Cardiac septum (tissue), 1 donor: ENCODE measurements at places on chromosomes 6 and 20. TPM values are rescaled to one million over a fixed set of nuclear protein-coding genes. Genes with fewer than 3 reads are reported as not detected.

MUCL3 gene
- not detected for total RNA-seq

HAO1 gene
- total RNA-seq = not detected

DUSP15 gene
- total RNA-seq = 3.4 TPM

- no peak for DNase-seq
Observed at GRCh38 chr6:40164345-40164755, 230.1 kb upstream of the MOCS1 start.

DNA sequence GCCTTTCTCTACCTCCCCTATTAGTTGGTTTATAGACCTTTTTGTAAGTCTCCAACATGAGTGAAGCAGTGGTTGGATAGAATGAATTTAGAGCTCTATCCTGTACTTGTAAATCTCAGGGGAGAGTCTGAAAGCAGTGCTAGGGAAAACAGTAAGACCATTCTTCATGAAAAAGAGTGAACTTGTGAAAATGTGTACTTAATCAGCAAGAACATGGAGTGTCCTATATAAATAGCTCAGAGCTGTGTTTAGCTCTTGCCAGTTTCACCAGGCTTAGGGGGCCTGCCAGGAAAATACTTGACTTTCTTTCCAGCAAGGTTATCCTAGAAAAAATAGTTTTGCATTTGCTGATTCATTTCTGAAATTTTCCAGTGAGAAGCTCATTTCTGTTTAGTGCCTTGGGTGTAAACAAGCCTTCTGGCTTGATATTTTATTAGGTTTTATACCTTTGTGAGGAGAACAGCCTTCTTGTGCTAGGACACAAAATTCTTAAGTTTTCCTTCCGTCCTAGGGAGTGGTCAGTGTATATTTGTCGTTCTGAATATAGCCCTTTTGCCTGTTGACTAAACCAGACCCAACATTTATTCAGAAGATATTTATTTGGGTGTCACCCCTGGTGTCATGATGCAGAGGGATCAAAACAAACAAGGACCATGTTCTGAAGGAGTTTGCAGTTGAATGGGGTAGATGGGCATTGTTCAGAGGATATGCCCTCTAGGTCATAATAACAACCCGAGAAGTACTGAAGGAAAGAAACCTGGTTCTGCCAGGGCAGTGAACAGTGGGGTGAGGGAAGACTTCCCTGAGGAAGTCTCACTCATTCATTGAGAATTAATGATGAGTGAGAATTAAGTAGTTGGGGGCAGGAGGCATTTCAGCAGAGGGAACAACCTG, 7.6 kb downstream of the ARFGEF2 start:
- no peak for DNase-seq

DNA sequence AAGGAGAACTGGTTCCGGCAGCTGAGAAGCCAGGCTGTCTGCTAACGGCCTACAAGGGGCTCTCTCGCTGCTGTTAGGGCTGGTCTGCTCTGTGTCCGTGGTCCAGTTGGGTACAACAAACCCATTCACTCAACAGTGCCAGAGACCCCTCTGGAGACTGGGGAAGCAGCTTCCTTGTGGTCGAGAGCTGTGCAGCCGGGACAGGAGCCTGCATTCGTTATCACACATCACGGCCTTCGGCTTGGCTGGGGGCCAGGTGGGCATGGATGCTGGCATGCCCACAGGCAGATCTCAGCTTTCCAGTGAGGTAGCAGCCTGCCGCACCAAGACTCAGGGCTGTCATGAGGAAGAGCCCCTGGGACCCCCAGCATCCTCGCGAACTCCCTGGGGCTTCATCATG, 124.7 kb downstream of the PREX1 start:
- no peak for DNase-seq

DNA sequence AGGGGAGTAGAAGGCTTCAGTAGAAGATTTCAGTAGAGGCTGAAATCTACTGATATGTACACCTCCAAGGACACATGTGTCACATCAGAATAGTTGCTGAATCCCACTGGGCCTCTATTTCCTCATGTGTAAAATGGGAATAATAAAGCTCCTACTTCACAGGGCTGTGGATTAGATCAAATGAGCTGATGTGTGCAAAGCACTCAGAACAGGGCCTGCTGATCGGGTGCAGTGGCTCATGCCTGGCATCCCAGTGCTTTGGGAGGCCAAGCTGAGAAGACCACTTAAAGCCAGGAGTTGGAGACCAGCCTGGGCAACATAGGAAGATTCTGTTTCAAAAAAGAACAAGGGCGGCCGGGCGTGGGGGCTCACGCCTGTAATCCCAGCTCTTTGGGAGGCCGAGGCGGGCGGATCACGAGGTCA, 8.1 kb upstream of the AP5S1 start:
- no peak for DNase-seq

GRCh38 chr6:131958095-131958494, 6.9 kb upstream of the CCN2 start:
- DNase-seq = no peak

DNA sequence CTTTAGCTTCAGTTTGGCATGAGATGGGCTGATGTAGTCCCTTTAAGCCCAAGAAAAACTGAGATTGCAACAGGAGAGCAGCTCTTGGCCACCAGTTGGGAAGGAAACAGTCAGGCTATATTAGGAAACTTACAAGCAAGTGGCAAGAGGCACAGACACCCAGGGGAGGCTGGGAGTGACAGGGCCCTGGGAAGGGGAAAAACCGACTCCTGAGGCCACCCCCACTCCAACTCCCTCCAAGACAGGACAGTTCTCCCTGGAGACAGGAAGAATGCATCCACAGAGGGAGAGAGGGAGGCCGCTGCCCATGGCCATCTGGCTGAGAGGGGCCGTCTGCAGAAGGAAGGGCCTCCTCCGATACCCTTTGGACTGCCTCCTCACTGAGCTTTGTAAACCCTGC, 20.5 kb downstream of the JPH2 start:
- no peak for DNase-seq

GRCh38 chr6:129368076-129368475, 341.9 kb downstream of the ARHGAP18 start:
- DNase-seq = no peak

DNA sequence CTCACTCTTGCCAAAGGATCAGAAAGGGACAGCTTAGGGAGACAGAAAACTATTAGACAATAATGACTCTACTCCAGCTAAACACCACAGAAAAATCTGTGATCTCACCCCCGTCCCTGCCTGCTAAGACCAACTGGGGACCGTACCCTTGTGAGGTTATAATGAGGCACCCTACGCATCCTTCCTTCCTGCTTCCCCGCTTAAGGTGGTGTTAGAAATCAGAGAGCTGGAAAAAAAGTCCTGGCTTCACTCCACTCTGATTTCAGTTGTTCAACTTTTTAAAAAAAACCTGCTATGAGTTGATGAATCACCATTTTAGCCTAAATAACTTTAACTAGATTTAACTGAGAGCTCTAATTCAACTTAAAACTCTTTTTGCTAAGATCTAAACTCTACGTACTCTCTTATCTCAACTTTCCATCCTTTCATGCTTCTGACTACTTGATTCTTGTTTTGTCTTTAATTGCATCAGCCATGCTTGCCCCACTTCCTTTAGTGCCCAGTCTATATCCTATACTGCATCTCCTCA, 35.8 kb upstream of the TMEM14A start:
- no peak for DNase-seq

DNA sequence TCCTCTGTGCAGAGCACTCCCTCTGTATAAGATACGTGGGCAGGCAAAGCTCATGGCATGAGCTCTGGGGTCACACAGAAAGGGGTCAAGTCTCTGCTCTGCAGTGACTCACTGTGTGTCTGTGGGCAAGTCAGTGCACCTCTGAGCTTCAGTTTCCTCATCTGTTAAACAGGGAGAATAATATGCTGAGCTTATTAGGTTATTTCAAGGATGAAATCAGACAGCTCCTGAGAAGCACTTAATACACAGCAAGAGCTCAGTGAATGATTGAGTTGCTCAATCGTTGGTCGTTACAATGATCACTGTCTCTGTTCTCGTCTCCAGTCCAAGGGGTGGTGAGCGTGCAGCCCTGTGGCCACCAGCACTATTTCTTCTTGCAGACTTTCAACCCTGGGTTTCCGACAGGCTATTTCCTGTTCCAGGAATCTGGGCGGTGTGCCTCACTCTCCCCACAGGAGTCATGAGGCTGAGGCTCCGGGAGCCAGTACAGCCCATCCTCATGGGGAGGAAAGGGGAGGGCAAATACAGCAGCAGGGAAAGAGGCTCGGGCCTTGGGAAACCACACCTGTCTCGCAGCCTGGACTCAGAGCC, 28.9 kb downstream of the KIAA1755 start:
- no peak for DNase-seq

DNA sequence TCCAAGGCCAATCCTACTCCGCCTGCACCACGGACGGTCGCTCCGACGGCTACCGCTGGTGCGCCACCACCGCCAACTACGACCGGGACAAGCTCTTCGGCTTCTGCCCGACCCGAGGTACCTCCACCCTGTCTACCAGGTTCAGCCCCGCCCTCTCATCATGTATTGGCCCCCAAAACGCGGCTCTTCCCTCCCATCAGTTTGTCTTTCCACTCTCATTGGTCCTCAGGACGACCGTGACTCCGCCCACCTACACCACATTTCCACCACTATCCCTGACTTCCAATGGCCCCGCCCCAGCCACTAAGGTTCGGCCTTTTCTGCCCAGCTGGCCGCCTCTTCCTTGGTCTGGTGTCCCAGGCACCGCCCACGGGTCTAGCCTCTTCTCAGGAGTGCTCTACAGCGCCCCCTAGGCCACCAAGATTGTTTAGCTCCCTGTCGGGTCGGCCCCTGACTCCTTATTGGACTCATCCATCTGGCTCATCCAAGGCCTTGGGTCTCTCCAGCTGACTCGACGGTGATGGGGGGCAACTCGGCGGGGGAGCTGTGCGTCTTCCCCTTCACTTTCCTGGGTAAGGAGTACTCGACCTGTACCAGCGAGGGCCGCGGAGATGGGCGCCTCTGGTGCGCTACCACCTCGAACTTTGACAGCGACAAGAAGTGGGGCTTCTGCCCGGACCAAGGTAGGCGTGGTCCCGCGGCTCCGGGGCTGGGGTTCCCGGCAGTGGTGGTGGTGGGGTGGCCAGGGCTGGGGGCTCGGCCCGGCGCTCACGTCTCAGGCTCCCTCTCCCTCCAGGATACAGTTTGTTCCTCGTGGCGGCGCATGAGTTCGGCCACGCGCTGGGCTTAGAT, 3.1 kb downstream of the MMP9 start:
- peak; percentile 94 for DNase-seq

- no peak for DNase-seq
Observed at GRCh38 chr6:89887452-89888137, 6.7 kb upstream of the GJA10 start.

- DNase-seq = no peak
Observed at GRCh38 chr20:19460386-19460785, 247.9 kb downstream of the SLC24A3 start.

DNA sequence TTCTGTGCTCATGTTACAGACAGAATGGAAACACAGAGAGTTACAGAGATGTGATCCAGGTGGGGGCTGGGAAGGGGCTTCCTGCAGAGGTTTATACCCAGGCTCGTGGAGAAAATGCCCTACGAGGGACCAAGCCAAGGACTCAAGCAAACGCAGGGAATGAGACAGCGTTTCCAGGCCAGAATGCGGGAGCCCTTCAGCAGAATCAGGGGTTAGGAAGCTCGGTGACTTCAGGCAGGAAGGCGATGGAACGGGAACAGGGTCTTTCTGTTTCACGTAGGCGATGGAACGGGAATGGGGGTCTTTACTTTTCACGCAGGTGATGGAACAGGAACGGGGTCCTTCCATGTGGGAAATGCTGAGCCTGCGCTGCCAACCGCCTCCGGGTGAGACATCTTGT, 82.6 kb downstream of the THBS2 start:
- no peak for DNase-seq

DNA sequence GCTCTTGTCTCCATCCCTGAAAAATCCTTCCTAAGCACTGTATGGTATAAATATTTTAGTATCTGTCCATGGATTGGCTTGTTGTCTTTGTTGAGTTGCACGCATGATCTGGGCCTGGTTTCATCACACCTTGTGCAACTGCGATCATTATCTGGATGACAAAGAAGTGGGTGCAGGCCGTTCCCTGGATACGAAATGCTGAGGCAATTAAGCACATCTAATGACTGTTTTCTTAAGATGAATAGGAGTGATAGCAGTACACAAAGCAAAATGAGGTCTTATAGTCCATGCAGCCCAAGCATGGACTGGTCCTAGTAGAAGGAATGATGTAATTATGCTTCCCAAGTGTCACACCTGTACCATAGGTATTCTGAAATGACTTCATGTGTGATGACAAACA, 47.8 kb downstream of the SLC35D3 start:
- no peak for DNase-seq

GRCh38 chr6:17397764-17398194, 4.4 kb downstream of the CAP2 start:
- no peak for DNase-seq

GRCh38 chr20:32319100-32319499, 39.0 kb upstream of the ASXL1 start:
- DNase-seq = no peak
